HS-27A (cell line): ENCODE measurements at places on chromosomes 6 and 20.

- no peak for DNase-seq
Observed at GRCh38 chr6:150229436-150230163, 86.8 kb downstream of the PPP1R14C start.

GRCh38 chr20:53034899-53035298 is 62.7 kb downstream of the TSHZ2 start:
- no peak for DNase-seq

- no peak for DNase-seq
Observed at GRCh38 chr6:70864401-70864800, 92.5 kb downstream of the B3GAT2 start.

GRCh38 chr6:55449225-55449624 is 122.0 kb downstream of the GFRAL start:
- no peak for DNase-seq

DNA sequence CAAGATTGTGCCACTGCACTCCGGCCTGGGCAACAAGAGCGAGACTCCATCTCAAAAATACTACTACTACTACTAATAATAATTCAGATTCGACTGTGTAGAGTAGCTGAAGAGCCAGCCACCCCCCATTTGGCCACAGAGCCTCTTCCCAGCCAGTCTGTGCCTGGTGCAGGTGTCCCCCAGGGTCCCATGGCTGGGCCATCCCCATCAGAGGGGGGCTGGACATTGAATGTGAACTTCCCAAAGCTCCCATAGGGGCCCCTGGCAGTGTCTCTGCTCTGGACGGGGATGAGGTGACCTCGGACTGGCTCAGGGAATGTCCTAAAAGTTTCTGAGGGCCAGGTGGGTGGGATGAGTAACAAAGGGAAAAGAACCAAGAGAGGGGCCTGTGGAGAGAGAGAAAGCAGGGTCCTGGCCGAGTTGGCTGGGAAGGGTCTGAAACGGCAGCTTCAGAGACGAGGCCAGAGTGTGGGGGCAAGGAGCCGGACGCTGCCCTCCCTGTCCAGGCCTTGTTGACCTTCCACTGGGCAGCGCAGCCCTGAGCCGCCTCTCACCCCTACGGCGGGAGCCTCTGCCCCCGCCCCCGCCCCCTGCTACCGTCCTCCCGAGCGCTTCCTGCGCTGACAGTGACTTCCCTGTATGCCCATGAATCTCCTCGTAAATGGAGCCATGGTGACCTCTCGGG is 24.9 kb upstream of the PCMTD2 start:
- no peak for DNase-seq

DNA sequence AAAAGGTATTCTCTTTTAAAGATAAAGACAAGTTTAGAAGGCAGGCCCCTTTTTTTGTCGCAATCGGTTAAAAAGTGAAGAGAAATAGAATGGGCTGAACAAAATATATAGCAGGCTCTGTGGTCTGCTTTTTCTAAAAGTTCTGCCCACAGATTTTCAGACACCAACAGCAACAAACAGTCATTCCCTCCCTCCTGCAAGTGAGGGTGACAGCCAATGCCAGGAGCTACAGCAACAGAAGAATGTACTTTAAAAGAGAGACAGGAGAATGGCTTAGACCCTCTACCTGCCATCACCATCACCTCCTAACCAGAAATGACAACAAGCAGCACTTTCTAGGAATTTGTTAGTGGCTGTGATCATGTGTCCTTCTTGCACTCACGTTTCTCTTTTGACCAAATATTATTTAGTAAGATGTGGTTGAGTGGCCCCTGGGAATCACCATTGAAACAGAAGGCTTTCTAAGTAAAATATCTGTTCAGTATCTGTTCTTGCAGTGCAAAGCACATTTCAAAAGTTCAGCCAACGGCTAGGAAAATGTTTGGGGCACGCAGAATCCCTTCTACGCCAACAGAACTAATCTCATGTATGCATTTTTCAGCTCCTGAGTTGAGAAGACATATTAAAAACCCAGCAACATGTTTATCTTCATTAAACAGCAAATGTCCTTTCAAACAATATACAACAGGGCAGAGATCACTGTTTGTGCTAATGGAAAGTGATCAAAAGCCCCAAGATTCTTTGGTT is 248.5 kb downstream of the ATXN1 start:
- DNase-seq: no peak

DNA sequence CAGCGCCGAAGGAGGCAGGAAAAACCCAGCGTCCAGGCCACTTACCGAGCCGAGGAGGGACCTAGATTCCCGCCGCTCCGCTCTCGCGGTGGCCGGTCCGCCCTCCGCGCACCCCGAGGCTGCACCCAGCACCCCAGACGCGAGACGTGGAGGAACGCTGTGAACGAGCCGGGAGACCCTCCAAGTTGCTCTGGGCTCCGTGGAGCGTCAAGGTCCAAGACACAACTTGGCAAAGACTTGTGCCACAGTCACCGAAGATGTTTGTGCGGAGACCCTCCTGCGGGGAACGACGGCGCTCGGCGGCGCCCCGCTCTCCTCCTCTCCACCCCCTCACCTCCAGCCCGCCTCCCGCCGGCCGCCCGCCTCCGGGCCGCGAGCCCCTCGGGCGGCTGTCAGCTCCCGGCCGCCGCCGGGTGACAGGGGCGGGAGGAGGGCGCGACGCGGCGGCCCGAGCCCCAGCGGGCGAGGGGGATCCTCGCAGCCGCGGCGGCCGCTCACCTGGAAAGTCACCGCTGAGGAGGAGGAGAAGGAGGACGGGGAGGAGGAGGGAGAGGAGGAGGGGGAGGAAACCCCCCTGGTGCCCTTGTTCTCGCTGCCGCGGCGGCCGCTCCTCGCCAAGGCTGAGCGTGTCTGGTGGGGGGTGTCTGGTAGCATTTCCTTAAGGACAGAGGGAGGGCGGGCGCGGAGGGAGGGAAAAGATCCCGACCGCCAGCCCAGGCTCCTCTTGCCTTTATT is 637 bp upstream of the HIVEP2 start:
- DNase-seq: no peak

DNA sequence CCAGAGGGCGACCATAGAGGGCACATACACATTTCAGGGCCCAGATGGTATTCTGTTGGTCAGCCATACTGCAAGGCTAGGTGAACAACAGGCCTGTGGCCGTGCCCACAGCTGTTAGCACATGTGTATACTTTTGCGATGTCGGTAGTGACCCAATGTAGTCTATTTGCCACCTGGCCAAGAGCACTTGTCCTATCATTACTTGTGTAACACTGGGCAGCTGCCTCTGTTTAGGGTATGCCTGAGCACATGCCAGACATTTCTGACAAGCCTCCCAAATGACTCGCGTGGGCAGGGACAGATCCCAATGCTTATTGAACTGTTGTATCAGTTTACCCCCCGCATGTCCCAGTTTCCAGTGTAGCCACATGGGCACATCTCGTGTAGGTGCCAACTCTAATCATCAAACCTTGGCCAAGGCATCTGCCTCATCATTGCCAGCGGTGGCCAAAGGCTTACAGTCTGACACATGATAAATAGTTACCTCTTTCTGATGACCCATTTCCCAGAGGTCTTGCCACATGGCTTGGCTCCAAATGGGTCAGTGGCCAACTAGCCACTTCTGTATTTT is 74.4 kb upstream of the FBXL4 start:
- DNase-seq: no peak

GRCh38 chr20:63588641-63589041 is 14.6 kb upstream of the HELZ2 start:
- DNase-seq: no peak

GRCh38 chr20:51854921-51855320 is 52.6 kb upstream of the SALL4 start:
- no peak for DNase-seq

GRCh38 chr6:951399-952181 is 258.7 kb upstream of the EXOC2 start:
- DNase-seq: no peak

DNA sequence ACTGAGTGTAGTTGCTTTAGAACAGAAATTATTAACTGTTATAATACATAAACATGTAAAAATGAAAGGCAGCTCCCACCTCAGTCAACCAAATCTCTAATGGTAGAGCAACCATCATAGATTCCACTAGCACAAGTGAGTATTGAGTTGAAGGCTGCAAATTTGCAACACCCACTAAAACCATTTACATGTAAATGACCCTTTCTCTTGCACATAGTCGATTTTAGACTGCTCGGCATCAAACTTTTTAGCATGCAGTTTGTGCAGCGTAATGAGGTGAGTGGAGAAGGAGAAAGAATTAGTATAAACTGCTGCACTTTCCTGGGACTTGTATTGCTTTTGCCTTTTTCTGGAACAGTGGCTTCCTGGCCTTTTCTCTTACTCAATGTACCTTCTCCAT is 62.8 kb downstream of the FBXO5 start:
- no peak for DNase-seq

GRCh38 chr20:17513939-17514338 is 17.2 kb downstream of the BFSP1 start:
- no peak for DNase-seq

DNA sequence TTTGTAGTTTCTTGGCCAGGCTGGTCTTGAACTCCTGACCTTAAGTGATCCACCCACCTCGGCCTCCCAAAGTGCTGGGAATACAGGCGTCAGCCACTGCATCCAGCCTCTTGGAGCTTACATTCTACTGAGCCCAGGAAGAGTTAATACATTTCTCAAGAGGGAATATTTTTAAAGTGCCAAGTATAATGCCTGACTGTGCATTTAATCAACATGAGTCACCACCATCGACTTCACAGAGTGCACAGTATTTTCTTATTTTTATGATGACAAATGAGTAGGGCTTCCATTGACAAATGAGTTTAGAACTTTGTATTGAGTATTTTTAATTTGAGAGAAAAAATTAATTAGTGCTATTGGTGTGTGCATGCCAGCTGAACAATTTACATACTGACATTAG is 72.2 kb downstream of the SASH1 start:
- peak; percentile 62 for DNase-seq

DNA sequence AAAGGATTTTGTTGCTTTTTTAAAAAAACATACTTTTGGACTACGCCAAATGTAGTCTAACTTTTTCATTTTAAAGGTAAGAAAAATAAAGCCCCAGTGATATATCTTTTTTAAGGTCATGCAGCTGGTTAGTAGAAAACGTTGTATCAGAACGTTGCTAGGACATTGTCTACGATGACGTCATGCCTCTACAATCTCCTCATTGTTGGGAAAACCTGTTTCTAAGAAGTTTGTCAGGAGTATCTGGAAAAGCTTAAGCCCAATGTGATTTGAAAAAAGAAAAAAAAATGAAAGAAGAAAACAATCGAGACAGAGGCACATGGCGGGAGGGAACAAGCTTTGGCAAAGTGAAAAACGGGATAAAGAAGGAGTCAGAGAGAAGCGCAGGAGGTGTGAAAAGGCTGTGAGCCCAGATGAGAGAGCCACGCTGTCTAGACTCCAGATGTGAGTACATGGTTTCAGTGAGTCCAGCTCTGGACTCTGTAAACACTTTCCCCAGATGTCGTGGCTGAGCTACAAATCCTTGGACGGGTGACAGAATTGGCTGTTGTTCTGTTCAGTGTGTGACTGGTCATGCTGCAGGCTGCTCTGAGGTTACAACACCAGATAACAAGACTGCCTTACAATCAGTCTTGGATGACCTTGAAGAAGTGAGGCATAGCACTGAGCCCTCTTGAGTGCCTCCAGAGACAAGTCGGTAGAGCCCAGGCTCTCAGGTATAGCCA is 656.7 kb upstream of the ID4 start:
- no peak for DNase-seq

GRCh38 chr6:31377029-31377428 is 20.1 kb upstream of the HLA-B start:
- no peak for DNase-seq

- peak; percentile 80 for DNase-seq
Observed at GRCh38 chr20:34017610-34018009, 23.9 kb downstream of the RALY start.

GRCh38 chr20:58106143-58106750 is 122.2 kb downstream of the ANKRD60 start:
- DNase-seq: no peak

DNA sequence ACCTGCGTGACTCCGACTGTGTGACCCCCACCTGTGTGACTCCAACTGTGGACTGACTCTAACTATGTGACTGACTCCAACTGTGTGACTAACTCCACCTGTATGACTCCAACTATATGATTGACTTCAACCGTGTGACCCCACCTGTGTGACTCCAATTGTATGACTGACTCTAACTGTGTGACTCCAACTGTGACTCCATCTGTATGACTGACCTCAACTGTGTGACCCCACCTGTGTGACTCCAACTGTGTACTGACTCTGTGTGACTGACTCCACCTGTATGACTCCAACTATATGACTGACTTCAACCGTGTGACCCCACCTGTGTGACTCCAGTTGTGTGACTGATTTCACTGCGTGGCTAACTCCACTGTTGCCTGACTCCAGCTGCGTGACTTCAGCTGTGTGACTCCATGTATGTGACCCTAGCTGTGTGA is 38.6 kb downstream of the SYNJ2 start:
- no peak for DNase-seq

GRCh38 chr6:148464319-148465010 is 121.8 kb downstream of the SASH1 start:
- peak; percentile 69 for DNase-seq

DNA sequence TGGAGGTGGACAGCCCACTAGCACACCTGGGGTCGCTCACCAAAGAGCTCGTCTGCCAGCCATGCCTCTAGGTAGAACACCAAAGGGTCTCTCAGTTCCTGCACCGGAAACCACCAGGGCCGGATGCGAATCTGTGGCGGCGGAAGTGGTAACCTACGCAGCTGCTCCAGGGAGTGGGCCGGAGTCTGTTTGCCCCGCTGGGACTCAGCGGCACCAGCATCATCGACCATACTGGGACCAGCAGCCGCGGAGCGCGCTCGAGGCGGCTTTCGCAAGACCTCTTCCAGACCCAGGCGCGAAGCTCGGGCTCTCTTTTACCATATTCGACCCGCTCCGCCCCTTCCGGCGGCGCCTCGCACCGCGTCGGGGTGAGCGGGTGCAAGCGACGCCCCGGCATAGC is at the start of gene OOEP:
Gene OOEP, minus strand, starts transcription at position 335 of the 400 bp plus-strand sequence. Its CDS starts 105 bp downstream, at position 230.
- no peak for DNase-seq

GRCh38 chr6:156658186-156658965 is 118.8 kb upstream of the ARID1B start:
- DNase-seq: peak; percentile 71

GRCh38 chr6:23403460-23403859 is 722.6 kb upstream of the NRSN1 start:
- DNase-seq: no peak
